ENCODE measurements at places on chromosomes 4 and X. TPM values are rescaled to one million over a fixed set of nuclear protein-coding genes. Genes with fewer than 3 reads are reported as not detected.

DNA sequence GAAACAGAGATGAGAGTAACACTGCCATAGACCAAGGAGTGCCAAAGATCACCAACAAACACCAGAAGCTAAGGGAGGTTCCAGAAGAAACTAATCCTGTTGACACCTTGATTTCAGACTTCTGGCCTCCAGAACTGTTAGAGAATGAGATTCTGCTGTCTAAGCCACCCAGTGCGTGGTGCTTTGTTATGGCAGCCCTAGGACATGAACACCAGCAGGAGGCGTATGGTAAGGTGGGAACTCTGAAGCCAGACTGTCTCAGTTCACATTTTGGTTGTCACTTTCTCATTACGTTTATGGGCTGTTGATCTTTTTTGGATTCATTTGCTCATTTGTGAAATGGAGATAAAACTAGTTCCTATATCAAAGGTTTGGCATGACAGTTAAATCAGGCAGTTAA, 142.9 kb downstream of the DCHS2 start:
- DNase-seq = no peak

DNA sequence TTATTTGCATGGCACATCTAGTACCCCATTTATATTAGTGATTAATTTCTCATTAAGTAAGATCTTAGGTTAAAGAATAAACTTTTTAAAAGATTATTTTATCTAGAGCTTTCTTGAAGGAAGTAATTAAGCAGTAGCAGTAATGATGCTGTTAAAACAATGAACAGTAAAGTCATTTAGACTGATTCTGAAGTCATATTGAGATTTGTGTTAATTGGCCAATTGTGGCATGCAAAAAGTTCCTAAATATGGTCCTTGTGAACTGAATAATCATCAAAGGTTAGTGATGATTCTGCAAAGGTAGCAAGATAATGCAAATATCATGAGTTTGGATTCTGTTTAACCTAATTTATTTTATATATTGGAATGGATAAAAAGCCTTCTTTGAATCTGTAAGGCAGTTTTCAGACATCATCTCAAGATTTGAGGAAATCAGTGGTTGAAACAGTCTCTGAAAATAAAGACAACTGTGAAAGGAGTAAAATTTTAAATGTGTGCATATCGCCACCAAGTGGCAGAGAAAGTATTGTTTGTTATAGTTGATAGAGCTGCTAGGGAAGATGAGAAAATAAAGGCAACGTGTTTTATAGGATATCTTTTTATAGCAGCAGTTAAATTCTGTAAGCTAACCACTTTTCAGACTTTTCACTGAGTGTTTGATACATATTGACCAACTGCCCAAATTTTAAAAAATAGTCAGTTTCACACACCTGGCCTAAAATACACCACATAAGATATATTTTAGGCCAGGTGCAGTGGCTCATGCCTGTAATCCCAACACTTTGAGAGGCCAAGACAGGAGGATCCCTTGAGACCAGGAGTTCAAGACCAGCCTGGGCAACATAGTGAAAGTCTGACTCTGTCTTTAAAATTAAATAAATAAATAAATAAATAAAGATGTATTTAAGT, 79.6 kb downstream of the CCKAR start:
- DNase-seq = no peak

DNA sequence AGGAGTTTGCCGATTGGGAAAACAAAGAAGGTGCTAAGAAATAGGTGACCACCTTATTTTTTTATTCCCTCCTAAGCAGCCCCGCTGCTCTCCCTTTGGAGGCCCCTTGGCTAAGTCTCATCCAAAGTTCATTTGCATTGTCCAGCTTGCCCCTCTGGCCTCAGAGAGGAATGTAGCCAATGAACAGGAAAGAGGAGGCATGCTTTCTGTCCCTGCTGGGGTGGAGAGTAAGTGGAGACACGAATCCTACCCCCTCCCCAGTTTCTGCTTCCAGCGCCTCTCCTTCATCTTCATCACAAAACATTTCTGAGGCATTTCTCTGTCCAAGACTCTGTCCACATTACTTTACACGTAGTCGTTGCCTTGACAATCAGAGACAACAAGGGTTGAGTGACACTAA, 38.7 kb downstream of the NLGN3 start:
- no peak for DNase-seq

GRCh38 chrX:41236629-41237028, 97.3 kb upstream of the DDX3X start:
- no peak for DNase-seq

- no peak for DNase-seq
Measured at GRCh38 chrX:40152173-40152711, 54.5 kb upstream of the BCOR start.

GRCh38 chr4:186190581-186191199, 677 bp upstream of the CYP4V2 start:
- peak; percentile 55 for DNase-seq

DNA sequence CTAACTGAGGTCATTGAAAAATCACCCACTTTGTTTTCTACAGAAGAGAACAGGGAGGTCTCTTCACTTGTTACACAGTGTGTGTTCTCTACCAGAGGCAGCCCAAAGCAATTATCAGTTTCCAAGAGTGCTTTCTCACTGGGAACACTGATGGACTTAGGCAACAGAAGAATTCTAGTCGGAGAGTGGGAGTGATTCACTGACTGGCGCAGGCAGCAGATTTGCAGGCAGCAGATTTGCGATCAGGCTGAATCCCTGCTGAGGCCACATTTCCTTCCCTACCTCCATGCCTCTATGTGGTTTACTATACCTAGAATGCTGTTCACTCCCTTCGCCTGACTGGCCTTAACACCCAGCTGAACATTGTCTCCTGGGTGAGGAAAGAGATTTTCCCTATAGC, 6.6 kb downstream of the OCIAD2 start:
- no peak for DNase-seq

- no peak for DNase-seq
Measured at GRCh38 chr4:130705023-130705422, 1609.1 kb downstream of the C4orf33 start.

DNA sequence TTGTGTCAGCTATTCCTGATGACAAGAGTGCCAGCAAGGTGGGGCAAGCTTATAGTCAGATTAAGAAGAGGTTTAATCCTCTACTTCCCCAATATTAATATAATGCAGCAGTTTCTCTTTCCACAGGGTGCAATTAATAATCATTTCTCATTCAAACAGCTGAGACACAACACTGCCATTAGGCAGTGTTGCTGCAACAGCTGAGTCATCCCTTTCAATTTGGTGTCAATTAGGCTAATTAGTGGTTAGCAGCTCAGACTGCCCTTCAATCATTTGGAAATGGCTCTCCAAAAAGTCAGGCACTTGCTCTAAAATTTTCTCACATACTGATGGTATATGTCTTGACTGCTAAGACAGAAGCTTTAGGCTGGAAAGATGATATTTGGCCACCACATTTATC, 265.7 kb upstream of the FAM241A start:
- no peak for DNase-seq

Gene MUC7
- not detected for total RNA-seq

Gene SRPX
- total RNA-seq = 4.9 TPM

Gene LANCL3
- 2.1 TPM for total RNA-seq

Gene FOXR2
- not detected for total RNA-seq

Gene SUPT20HL2
- not detected for total RNA-seq

Gene POF1B
- total RNA-seq = 0.14 TPM

All from liver (tissue), 10 donors.